CD4-positive, CD25-positive, alpha-beta regulatory T cell (primary cell): ENCODE measurements at places on chromosomes 4 and X.

DNA sequence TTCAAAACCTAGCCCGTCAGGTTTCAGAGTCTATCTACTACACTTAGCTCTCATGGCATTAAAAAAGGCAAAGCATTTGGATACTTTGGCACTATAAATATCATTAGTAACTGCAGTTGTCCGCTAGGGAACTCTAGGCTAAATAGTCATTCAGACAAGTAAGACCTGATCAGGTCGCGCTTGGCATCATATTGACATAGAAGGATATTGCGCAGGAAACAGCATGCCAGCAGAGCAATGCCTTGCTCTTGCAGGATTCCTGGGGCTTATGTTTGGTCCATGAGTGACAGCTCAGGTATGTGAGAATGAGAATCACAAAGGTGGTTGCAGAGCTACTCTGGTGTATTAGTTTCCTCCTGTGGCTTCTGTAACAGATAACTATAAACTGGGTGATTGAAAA, 62.7 kb downstream of the KDM6A start:
- DNase-seq: no peak

GRCh38 chr4:7429069-7429416, 5.7 kb downstream of the PSAPL1 start:
- DNase-seq: no peak

DNA sequence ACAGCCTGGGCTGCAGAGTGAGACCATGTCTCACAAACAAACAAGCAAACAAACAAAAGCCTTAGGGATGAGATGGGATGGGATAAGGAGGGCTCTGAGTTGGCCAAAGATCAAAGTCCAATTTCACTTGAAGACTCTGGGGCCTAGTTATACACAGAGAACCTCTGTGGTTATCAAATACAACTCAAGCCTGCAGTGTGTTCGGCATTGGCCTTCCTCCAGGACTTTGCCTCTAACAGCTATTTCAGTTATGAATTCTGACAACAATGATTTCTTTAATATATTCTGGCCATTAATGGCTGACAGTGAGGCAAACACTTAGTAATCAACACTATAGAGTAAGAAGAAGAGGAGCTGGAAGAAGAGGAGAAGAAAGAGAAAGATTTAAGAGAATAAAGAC, 171.1 kb downstream of the PDGFRA start:
- no peak for DNase-seq

DNA sequence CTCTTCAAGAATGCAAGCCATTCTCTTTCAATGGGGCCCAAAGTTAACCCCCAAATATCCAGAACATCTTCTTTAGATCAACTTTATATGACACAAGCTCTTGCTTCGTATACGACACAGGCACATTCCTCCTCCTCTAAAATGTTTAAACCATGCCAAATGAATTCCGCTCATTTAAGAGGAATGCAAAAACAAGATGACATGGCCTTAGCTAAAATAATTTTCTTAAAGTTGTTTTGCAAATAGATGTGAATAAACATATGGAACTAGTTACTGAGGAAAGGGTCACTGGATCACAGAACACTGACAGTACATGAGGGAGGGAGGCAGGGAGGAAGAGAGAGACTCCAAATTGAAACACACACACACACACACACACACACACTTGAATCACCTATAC, 97.4 kb downstream of the RASL11B start:
- no peak for DNase-seq

- no peak for DNase-seq
Observed at GRCh38 chr4:94349193-94349592, 6.6 kb upstream of the HPGDS start.

DNA sequence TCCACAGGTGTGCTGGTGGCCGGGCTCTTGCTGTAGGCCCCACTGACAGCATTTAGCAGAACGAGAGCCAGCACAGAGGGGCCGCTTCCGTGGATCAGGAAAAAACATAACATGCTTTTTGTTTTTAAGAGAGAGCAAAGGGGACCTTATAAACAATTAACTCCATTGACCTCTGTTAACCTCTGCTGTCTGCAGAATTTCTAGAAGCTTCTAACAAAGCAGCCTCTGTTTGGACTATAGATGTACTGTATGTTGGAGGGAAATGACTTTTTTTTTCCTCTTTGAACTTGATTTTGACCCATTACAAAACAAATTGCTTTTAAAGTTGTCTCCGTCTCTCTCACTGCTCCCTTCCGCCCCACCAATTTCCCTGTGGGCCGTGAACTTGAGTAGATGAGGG, 210.7 kb downstream of the FRAS1 start:
- DNase-seq: no peak

DNA sequence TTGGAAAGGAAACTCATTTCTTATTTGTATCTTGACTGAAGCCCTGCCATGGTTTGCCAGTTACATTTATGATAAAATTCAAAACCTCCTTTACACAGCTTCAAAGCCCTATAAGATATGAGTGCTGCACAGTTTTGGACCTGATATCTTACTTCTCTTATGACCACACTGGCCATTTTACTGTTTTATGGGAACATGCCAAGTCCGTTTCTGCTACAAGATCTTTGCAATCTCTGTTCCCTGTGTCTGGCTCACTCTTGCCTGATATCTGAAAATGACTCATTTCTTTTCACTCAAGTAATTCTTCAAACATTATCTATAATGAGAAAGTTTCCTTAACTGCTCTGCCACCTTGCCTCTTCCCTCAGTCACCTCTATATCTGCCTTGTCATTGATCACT, 247.3 kb downstream of the SPOCK3 start:
- no peak for DNase-seq

- no peak for DNase-seq
Observed at GRCh38 chr4:184857441-184858121, 31.8 kb upstream of the ACSL1 start.

- no peak for DNase-seq
Observed at GRCh38 chr4:128904821-128905220, 95.3 kb downstream of the JADE1 start.

DNA sequence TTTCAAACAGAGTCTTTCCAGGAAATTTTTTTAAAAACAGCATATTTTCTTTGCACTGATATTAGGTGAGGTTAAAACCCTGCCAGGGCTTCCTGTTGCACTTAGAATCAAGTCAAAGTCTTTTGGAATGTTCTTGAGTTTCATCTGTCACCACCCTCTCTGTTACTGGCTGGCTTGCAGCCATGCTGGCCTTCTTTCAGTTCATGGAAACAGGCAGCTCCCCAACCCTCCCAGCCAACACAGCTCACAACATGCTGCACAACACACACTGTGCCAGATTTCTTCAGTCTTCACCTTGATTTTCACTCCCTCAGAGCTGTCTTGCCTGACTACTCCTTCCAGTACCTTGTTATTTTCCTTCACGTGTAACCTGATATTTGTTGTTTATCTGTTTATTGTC, 129.5 kb downstream of the KCNIP4 start:
- no peak for DNase-seq

GRCh38 chr4:141534985-141535384, 101.4 kb upstream of the IL15 start:
- DNase-seq: no peak

- DNase-seq: no peak
Observed at GRCh38 chr4:135418353-135418752, 1216.8 kb upstream of the PABPC4L start.

GRCh38 chrX:123422875-123423274, 238.8 kb downstream of the GRIA3 start:
- DNase-seq: no peak

DNA sequence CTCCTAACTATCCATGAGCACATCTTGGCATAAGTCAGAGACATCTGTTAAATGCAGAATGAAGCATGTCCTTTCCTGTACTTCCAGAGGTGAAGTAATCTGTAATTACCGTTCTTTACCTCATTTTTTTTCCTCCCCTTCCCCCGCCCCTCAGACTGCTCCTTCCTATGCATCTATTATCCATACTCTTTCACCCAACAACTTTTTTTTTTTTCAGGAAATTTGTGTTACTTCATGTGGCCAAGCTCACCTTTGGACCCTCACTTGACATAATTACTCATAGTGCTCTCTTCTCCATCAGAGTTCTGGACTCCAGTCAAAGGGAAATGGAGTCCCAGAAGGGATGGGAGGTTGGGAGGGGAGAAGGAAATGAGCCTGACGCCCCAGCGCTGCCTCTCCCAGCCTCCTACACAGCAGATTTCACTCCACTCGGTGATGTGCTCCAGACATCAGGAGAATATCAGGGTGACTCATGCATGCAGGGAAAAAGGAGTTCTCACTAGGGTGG, 568.8 kb downstream of the STIM2 start:
- DNase-seq: no peak

GRCh38 chrX:9899640-9900111, 67.5 kb upstream of the CLDN34 start:
- DNase-seq: no peak

DNA sequence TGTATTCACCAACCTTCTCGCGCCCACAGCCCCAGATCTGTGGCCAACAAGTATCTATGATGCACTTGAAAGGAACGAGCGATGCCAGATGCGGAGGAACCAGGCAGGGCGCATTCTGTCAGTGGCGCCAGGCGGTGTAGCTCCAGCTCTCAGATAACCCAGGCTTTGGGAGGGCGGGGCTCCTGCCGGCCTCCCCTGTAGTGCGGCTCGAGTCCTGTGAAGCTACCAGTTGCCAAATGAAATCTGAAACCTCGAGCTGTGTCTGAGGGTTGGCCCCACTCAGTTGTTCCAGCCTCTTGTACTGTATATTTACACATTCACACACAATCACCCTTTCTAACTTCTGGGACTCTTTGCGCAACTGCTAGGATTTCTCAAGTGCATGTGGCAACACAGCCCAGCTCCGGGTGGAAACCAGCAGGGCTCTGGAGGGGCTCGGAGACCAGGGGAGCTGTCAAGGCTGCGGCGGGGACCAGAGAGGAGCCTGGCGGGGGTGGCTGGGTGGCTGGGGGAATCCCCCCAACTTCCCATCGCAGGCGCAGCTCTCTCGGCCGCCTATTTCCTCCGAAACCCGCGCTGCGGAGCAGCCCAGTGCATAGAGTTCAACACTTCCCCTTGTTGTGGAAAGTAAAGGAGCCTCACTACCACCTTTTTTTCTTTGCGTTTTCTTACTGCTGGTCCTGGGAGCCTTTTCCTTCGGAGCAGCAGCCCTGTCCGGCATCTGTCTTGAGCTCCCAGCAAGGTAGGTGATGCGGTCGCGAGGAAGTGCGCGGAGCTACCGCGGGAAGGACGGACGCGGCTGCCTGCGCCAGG, at the start of gene ARHGAP24:
Gene ARHGAP24, plus strand, starts transcription at position 333 of the 813 bp plus-strand sequence.
- no peak for DNase-seq

DNA sequence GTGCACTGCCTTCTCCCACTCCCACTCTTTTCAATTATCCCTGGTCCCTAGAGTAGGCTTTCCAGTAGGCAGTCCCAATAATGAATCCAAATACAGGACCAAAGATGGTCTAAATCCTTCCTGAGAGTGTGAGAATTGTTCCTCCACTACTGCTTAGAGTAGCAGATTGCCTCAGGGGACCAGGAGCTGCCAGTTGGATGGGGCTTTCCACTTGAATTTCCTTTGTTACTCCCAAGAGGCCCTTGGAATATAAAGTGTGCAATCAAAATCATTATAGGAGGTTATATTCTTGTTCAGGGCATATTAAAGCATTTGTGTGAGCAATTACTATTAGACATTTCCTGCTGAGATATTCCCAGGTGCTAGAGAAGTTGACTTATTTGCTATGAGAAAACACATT, 156.6 kb upstream of the TLL1 start:
- no peak for DNase-seq

GRCh38 chrX:10240918-10241317, 84.1 kb downstream of the CLCN4 start:
- no peak for DNase-seq

DNA sequence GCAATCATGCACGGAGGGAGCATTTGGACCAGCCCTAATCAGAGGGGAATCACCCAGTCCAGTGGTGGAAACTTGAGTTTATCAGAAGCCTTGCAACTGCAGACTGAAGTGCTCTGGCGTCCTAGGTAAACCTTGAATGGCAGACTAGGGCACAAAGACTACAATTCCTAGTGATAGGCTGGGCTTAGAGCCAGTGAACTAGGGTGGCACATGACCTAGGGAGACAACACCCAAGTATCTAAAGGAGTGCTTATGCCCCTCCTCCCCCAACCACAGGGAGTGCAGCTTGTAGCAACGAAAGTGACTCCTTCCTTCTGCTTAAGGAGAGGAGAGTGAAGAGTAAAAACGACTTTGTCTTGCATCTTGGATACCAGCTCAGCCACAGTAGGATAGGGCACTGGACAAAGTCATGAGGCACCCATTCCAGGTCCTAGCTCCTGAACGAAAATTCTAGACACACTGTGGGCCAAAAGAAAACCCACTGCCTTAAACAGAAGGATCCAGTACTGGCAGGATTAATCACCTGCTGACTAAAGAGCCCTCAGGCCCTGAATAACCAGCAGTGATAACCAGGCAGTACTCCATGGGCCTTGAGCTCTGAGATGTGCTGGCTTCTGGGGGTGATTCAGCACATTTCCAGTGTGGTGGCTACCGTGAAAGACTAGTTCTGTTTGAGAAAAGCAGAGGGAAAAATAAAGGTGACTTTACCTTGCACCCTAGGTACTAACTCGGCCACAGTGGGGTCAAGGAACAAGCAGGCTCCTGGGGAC, 58.7 kb upstream of the STARD8 start:
- DNase-seq: no peak

GRCh38 chrX:152428120-152428519, 23.0 kb downstream of the GABRA3 start:
- no peak for DNase-seq

DNA sequence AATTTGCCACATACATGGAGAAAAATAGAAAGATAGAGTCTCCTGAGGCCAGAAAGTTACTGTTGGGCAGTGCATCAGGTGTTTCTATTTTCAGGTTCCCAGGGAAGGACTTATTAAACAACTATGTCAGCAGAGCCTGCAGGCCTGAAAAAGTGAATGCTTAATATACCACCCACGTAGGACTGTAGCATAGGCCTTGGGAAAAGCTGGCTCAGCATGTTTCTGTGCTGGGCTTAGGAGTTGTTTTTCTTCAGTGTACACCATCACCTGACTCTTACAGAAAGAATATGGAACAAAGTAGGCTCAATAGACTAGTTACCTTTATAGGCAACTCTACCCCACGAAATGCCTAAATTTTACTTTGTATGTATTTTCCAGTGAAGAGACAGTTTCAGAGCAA, 1385.9 kb downstream of the FAM133A start:
- DNase-seq: no peak

DNA sequence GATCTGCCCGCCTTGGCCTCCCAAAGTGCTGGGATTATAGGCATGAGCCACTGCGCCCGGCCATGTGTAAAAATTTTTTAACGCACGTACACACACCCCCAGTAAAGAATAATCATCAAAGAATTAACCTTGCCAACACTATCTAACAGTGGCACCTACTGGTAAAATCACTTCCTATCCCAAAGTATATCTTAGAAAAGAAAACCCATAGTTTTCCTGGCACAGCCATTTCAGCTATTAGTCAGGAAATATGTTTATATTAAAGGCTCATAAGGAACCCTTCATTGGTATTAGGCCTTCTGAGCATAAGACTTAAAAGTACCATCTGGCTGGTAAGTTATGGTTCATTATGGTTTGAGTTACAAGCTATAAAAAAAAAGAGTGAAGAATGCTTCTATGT, 14.1 kb downstream of the S100G start:
- no peak for DNase-seq

DNA sequence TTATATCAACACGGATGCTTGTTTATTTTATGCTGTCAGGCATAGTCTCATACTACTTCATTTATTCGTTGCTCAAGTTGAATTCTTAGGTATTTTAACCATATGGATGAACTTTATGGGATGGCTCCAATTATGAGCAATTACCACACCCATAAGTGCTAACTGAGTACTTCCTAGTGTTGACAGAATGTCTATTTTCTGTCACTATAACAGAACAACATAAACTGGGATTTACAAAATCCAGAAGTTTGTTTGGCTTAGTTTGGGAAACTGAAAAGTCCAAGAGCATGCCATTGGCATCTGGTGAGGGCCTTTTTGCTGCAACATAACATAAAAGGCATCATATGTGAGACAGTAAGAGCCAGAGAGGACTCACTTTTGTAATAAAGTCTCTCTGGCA, 21.0 kb downstream of the SULT1E1 start:
- no peak for DNase-seq
